Thyroid gland (tissue), 4 donors: ENCODE measurements at places on chromosomes 1 and 21.

GRCh38 chr1:205739348-205740160, 10.4 kb downstream of the NUCKS1 start:
- DNase-seq = peak; percentile 14

GRCh38 chr1:56533197-56533596, 46.2 kb downstream of the PLPP3 start:
- no peak for DNase-seq

GRCh38 chr1:244837597-244838258, 2.3 kb downstream of the COX20 start:
- no peak for DNase-seq

DNA sequence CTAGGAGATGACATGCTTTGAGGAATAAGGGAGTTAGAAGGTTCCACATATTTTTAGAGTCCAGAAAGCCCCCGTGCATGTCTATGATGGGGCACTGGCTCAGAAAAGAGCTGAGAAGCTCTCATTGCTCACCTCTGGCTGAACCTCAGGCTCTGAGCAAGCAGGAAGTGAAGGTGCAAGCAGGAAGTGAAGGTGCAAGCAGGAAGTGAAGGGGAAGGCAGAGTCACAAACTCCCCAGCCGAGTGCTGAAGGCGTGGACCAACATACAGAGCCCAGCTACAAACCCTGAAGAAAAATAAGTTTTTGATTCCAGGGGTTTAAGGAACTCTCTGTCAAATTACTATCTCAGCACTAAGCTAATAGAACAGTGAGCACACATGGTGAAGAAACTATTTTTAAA, 7.0 kb downstream of the KRTAP10-8 start:
- DNase-seq = no peak

GRCh38 chr1:31952825-31953220, 14.7 kb upstream of the PTP4A2 start:
- DNase-seq = no peak
